Stimulated activated CD8-positive, alpha-beta memory T cell treated with anti-CD3 and anti-CD28 coated beads, Interleukin-2, amount 100 ng/mL, for 48 hours (primary cell): ENCODE measurements at places on chromosomes 2 and 18.

DNA sequence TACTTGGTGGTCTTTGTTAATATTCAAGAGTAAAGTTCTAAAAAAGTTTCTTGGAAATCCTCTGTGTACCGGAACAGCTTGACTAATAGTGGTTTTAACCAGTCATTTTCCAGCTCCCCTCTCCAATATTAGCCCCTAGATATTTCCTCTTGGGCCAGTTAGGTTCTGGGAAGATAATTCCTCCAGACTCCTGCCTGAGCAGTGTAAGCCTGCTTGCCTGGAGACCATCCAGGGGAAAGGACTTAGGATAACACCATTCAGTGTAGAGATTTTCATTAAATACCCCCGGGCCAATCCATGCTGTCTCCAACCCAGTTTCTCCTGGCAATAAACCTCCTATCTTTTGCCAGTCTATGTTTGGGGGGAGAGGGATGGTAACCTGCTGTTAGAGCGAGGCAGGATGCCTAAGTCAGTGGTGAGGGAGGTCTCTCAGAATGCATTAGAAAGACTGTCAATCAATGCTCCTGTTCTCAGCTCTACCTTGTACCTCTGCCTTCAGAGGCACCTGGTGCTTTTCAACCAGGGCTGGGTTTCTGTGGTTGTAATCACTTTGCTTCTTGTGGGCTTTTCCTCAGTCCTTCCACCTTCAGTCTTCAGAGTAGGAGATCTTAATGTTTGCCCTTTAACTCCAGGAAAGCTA, 186.4 kb downstream of the RNF152 start:
- DNase-seq, result no peak

DNA sequence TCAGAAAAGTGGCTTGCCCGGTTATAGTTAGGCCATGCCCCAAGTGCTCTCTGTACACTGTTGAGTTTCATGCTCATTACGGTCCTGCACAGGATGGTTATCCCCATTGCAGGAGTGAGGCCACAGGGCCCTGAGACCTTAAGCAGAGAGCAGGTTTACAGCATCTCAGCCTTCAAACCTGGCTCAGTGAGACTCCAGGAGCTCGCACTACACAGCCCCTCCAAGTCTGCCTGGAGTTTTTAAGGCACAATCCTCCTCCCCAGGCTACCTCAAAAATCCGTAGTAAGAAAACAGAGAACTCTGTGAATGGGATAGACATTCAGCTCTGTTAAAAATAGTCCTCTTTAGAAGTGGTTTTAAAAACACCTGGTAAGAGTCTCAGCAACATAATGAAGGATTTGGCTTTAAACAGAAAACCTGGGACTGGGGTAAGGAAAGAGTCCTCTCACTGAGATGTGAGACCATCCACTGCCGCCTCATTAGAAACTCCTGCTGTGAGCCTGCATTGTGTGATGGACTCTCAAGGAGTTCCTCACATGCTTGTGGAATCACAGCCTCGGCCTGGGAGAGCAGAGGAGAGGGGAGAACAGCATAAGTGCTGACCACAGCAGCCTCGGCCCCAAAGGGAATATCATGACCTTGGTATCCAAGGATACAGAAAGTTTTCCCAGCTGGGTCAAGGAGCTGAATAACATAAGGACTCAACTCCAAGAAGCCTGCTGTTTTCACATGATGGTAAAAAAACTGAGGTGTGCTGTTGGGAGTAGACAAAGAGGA, 214.8 kb downstream of the ATAD2B start:
- DNase-seq, result no peak

GRCh38 chr18:56637176-56637575, 1.2 kb downstream of the TXNL1 start:
- DNase-seq, result no peak

DNA sequence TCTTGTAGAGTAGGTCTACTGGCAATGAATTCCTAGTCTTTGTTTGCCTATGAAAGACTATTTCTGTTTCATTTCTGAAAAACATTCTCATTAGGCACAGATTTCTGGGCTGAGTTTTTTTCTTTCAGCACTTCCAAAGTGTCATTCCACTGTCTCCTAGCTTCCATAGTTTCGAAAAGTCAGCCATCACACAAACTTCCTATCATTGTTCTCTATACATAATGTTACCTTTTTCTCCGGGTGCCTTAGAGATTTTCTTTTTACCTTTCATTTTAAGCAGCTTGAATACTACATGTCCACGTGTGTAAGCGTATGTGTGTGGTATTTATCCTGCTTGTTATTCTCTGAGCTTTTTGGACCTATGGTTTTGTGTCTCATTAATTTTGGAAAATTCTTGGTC, 55.7 kb downstream of the OLA1 start:
- DNase-seq, result no peak

- DNase-seq, result no peak
These were observed 610.0 kb downstream of the KCNJ3 start for GRCh38 chr2:155308367-155309009.
